ENCODE measurements at places on chromosomes 3 and 15.
A peak's percentile ranks its signal among the peaks of the same experiment; 100 is the strongest.

DNA sequence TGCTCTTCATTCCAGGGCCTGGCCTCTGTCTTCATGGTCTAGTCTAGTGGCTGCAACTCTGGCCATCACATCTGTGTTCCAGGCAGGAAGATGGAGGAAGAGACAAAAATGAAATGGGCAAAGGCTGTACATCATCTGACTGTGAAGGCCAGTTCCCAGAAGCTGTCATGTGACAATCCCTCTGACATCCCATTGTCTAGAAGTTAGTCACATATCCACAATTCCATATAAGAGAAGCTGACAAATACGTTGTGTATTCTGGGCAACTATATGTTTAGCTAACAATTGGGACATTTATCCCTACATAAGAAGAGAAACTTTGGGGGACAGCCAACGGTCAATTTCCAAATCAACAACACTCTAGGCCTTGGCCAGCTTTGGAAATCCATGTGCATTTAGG, 34.5 kb upstream of the C3orf70 start:
- no peak for DNase-seq

- DNase-seq = no peak
Measured at GRCh38 chr3:121894301-121894990, at the start of gene SLC15A2. TSS of gene SLC15A2 (plus strand) at chr3:121894401. CDS start at chr3:121894477, 76 bp downstream.

DNA sequence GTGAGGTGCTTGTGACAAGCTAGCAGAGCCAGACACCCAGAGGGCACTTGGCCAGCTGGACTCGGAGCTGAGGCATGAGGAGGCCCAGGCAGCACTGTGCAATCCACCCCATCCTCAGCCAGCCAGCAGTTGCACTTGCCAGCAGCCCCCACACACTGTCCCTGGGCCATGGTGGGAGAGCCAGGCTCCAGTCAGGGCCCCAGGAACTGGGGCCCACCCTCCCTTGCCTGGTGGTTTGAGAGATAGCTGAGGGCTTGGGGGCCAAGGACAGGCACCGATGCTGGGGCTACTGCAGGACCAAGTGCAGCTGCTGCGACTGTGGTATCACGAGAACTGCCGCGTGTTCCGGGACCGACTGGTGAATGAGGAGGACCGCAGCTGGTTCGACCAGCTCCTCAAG, 63.5 kb downstream of the DNAH1 start:
- DNase-seq = no peak

DNA sequence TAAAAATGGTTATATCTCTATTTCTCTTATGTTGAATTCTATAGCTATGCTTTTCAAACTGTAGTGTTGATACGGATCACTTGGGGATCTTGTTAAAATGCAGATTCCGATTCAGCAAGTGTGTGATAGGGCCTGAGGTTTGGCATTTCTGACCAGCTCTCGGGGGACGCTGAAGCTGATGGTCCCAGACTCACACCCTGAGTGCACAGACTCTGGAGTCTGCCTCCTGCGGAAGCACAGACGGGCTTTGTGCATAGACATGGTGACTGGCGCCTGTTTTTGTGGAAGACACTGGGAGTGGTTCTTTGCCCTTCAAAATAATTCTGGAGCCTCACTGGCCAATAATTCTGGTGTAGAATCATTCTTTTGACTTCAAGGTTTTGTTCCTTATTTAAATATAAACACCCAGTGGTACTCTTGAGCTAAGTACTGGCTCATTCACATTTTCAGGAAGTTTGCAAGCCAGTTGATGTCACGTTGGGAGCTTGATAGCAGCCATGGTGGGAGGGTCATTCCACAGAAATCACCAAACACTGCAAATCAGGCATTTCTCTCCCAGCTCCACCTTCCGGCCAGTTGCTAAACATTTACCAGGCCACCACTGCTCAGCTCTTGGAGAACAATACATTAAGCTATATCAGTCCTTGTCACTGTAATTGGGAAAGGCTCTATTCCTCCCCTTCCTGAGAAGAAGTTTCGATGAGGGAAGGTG, 19.2 kb downstream of the CLDN11 start:
- DNase-seq = no peak

- no peak for DNase-seq
Measured at GRCh38 chr3:157647820-157648219, 144.6 kb upstream of the VEPH1 start.

- DNase-seq = no peak
Measured at GRCh38 chr3:113158171-113158570, 53.2 kb upstream of the BOC start.

DNA sequence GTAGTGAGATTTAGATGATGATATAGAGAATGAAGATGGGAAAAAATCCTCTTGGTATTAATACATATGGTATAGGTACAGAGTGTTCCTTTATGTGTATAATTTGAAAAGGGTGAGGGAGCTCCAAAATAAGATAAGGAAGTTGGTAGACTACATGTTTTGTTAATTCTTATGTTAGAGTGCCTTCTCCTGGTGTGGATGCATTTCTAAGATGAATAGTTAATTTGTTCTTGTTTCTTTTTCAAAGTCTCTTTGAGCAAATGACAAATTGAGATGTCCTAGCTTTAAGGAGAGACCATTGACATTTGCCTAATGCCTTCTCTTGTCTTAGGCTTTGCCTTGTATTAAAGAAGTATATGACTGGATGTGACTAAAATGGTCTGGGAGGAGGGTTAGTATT, 34.1 kb downstream of the AKAP13 start:
- no peak for DNase-seq

GRCh38 chr3:66395635-66396034, 105.2 kb downstream of the LRIG1 start:
- DNase-seq = no peak

- DNase-seq = no peak
Measured at GRCh38 chr15:93476491-93477177, 387.6 kb upstream of the RGMA start.

- DNase-seq = no peak
Measured at GRCh38 chr15:41013691-41014414, 60.6 kb downstream of the CHAC1 start.

- no peak for DNase-seq
Measured at GRCh38 chr15:68618908-68619698, 40.3 kb downstream of the CORO2B start.

DNA sequence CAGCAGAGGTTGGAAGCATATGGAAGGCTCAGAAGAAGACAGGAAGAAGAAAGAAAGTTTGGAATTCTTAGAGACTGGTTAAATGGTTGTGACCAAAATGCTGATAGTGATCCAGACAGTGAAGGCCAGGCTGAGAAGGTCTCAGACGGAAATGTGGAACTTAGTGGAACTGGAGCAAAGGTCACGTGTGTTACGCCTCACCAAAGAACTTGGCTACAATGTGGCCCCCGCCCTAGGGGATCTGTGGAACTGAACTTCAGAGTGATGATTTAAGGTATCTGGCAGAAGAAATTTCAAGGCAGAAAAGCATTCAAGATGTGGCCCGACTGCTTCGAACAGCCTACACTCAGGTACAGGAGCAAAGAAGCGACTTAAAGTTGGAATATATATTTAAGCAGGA, 83.1 kb downstream of the MYO5A start:
- DNase-seq = no peak

GRCh38 chr15:34725556-34725955, 29.2 kb downstream of the GJD2 start:
- no peak for DNase-seq

DNA sequence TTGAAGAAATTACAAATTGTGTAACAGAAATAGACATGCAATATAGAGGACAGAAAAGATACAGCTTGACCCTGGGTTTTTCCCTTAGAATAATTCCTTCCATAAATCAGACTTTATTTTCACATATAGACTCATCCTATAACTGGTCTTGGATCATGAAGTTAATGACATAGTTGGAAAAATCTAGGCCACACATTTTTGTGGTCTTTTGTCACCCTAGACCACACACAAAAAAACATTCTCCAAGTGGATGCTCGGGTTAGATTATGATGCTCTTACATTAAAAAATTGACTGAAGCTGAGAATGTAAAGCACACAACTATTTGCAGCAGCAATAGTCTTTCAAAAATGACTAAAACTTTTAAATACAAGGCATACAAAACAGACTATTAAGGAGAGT, 7.5 kb upstream of the PLA2G4D start:
- DNase-seq = no peak

DNA sequence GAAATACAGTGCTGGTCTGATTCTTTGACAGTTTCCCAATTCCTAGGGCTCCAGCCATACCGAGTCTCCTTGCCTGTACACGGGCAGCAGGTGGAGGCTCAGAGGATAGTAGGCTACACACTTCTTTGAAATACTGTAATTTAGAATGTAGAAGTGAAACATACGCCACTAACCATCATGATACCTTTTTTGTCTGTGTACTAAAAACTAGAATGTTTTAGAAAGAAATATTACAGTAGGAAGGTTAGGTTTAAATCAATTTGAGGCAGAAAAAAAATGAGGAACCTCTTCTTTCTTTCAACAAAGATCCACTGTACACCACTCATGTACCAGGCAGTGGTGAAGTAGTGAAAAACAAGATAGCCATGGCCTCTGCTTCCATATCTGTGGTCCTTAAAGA, 354.7 kb downstream of the MCTP2 start:
- DNase-seq = no peak

DNA sequence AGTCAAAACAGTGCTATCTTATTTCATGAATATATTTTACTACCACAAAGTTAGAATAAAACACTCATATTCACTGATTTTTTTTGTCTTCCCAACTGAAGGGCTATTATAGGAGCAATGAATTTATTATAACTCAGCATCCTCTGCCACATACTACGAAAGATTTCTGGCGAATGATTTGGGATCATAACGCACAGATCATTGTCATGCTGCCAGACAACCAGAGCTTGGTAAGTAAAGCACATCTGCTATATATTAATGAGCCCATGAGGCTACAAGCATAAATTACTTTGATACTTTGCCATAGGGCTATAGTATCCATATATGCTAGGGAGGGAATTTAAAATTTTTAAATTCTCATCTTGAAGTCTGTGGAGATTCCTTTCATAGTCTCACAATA, 95.9 kb downstream of the FEZF2 start:
- DNase-seq = no peak

DNA sequence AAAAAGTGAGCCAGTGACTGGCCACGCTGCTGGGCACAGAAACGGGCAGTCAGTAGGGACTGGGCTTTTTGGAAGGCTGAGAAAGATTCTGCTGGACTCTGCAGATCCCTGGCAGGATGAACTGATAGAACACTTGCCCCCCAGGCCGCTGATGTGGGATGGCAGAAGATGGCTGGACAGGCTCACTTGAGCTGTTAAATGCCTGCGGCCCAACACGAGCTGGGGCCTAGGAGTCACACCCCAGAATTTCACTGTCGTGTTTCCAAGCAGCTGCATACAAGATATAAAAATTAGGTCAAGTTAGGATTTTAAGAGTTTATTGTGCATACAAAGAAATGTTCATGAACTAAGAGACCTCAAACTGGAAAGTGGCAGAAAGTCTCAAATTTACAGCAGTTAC, 26.9 kb downstream of the GLDN start:
- no peak for DNase-seq

GRCh38 chr15:69805248-69805953, 292.3 kb downstream of the TLE3 start:
- DNase-seq = no peak

DNA sequence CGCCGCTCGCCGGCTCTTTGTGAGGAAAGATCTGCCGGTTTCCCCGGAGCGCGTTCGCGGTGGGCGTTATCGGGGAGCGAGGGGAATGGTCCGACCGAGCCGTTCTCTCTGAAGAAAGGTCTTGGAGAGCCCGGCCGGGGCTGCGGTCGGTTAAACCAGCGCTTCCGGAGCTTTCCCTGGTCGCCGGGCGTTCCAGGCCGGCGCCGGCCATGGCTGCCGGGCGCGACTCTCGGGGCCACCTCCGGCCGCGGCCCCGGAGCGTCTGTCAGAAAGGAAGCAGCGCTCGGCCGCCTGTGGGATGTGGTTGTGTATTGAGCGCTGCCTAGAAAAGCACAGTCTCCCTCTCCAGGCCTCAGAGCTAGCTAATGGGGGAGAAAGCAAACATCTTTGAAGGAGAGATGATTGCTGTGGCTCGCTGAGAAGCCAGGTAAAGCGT, 731 bp downstream of the FYTTD1 start:
- peak; percentile 32 for DNase-seq

GRCh38 chr3:34301313-34301712, 502.9 kb downstream of the PDCD6IP start:
- DNase-seq = no peak

- DNase-seq = no peak
Measured at GRCh38 chr15:33326908-33327307, 16.1 kb downstream of the RYR3 start.

- no peak for DNase-seq
Measured at GRCh38 chr3:87359826-87360225, 83.4 kb upstream of the POU1F1 start.

GRCh38 chr15:65067645-65068402, at the start of gene RASL12:
TSS of gene RASL12 (minus strand) at chr15:65067991. CDS start at chr15:65067835, 156 bp downstream.
- no peak for DNase-seq

DNA sequence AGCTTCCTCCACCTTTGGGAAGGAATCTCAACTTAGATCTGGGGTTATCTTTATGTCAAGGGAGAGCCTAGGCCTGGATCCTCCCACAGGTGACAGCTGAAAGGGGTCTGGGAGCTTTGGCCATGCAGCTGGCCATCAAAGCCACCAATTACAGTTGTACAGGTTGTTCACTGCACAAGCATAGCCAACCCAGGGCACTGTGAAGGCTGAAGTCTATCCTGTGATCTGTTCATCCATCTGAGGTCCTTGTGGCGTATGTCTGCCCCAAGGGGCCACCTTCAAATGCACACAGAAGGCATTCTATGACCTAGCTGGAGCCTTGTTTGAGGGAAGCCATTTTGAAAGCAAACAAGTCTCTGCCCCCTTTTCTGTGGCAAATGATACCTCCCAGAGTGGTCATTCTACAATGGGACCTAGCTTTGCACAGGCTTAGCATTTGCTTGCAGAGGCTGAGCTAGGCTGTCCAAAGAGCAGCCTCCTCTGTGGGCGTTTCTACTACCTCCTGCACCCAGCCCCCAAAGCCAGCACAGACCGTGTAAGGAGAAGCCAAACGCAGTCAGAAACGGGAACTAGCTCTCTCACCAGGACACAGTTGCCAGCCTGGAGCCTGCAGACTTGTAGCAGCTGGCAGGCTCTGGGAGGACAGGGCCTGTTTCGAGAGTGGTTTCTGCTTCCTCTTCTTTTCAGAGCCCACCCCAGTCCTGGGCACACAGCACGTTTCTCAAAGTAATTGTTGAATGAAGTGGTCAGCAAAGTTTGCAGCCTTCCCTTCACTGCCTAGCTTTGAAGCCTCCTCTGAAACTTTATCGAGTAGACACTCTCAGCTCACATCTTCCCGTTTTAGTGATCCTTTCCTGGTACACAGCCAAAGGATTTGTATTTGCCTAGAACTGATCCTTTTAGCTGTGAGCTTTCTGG, 157.3 kb upstream of the SMAD3 start:
- no peak for DNase-seq

GRCh38 chr3:28240441-28240840, 978 bp upstream of the CMC1 start:
- no peak for DNase-seq

GRCh38 chr3:67388738-67389137, 265.7 kb downstream of the SUCLG2 start:
- no peak for DNase-seq

All from activated naive CD4-positive, alpha-beta T cell (primary cell).